NCI-H187 treated with DMSO at 0.1 percent for 48 hours (cell line): ENCODE measurements at places on chromosomes 7 and 10.

DNA sequence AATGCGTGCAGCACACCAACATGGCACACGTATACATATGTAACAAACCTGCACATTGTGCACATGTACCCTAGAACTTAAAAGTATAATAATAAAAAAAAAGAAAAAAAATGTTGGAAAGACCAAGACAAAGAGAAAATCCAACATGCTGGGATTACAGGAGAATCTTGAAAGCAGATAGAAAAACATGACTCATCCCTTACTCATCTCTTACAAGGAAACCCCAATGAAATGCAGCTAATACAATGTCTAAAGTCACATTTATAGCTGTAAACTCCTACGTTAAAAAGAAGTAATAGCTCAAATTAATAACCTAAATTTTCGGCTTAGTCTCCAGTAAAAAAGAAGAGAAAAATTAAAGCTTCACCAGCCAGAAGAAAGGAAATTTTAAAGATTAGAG lies 47.5 kb upstream of the DGKB start:
- no peak for DNase-seq

- no peak for DNase-seq
Observed at GRCh38 chr10:133141144-133141957, 18.7 kb upstream of the KNDC1 start.

DNA sequence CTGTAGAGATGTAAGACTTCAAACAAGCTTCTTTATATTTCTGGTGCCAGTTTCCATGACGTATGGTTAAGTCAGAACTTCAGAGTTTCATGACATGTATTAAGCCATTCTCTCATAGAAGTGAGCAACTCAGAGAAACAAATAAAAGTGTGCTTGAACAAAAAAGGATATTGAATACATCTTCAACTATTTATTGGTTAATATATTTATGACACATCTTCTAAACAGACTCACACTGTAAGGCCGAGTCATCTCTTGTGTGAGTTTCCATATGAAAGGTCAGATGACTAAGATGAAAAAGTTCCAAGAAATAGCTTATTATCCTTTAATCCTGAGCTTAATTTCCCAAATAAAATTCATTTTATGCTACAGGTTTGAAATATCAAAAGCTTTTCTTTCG lies 105.5 kb upstream of the CSTF2T start:
- no peak for DNase-seq

- DNase-seq, result no peak
Observed at GRCh38 chr7:38339953-38340819, 66.8 kb upstream of the TARP start.

GRCh38 chr7:86149024-86149665 lies 494.6 kb upstream of the GRM3 start:
- no peak for DNase-seq

GRCh38 chr10:50021646-50022045 lies 33.4 kb downstream of the AGAP6 start:
- DNase-seq, result no peak

GRCh38 chr10:120998782-120999285 lies 147.7 kb downstream of the WDR11 start:
- no peak for DNase-seq

GRCh38 chr7:22665923-22666322 lies 61.1 kb upstream of the IL6 start:
- no peak for DNase-seq

GRCh38 chr10:72462261-72462660 lies 107.5 kb upstream of the DNAJB12 start:
- DNase-seq, result no peak

- DNase-seq, result no peak
Observed at GRCh38 chr10:28714401-28715053, 37.2 kb downstream of the BAMBI start.

GRCh38 chr7:110881721-110882120 lies 209.2 kb upstream of the LRRN3 start:
- no peak for DNase-seq

GRCh38 chr7:106460792-106461254 lies 176.0 kb upstream of the NAMPT start:
- no peak for DNase-seq

GRCh38 chr10:78247266-78247665 lies 213.6 kb downstream of the RPS24 start:
- DNase-seq, result no peak

GRCh38 chr7:105794741-105795729 lies 81.4 kb downstream of the ATXN7L1 start:
- no peak for DNase-seq

DNA sequence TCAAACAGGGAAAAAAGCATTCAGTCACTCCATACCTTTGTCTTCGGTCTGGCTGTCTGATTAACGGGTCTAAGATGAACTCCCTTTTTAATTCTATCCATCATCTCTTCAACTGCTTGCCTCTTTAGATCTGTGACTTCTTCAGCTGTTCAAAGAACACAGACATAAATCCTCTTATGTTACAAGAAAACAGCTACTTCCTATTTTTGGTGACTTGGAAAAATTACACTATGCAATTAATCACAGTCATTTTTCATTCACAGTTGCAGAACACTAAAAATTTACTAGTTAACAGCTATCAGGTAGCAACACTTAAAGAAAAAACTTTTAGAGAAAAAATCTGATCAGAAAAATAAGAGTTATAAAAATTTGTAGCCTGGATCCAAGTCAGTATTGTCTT lies 66.0 kb downstream of the ENO4 start:
- no peak for DNase-seq

DNA sequence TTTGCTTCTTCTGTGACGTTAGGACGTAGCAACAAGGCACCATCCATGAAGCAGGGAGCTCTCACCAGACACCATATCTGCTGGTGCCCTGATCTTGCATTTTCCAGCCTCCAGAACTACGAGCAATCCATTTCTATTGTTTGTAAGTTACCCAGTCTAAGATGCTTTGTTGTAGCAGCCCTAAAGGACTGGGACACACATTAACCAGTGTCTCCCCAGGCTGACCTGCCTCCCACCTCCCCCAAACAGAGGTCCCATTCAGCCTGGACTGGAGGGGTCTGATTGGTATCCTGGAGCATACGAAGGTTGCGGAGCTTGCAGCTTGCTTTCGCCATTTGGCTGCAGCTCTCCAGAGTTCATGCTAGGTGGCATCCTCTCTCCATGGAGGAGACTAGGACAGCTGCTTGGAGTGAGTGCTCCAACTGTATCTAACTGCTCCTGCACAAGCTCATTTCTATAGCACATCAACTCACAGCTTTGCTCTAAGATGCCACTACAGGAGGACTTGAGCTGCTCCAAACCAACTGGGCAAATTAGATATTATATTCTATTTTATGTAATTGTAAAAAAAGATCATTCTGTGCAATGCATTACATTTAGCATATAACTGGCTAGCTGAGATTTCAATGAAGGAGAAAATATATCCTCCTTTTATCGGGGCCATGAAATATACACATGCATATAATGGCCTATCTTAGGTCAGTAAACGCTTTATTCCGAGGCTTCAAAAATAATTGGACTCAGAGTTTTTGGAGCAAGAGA lies 8.0 kb upstream of the GRK5 start:
- no peak for DNase-seq

GRCh38 chr7:12805518-12805928 lies 118.1 kb downstream of the ARL4A start:
- DNase-seq, result no peak

GRCh38 chr10:120382360-120382759 lies 74.7 kb upstream of the PLPP4 start:
- DNase-seq, result no peak

DNA sequence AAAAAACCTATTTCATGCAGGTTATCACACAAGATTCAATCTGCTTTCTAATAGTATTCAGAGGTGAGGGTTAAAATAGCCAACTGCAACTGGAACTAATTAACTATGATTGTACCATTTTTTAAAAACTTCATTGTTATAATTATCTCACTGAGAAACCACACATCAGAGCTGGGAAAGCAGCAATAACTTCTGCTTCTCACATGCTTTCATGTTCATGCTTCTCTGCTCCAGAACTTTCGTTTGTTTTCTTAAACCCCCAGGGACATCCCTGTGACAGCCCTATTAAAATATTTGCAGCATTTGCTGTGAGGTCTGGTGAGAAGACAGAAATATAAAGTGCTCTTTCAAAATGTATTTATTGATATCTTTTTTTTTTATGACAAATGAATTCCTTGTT lies 389.0 kb upstream of the SORCS1 start:
- no peak for DNase-seq

DNA sequence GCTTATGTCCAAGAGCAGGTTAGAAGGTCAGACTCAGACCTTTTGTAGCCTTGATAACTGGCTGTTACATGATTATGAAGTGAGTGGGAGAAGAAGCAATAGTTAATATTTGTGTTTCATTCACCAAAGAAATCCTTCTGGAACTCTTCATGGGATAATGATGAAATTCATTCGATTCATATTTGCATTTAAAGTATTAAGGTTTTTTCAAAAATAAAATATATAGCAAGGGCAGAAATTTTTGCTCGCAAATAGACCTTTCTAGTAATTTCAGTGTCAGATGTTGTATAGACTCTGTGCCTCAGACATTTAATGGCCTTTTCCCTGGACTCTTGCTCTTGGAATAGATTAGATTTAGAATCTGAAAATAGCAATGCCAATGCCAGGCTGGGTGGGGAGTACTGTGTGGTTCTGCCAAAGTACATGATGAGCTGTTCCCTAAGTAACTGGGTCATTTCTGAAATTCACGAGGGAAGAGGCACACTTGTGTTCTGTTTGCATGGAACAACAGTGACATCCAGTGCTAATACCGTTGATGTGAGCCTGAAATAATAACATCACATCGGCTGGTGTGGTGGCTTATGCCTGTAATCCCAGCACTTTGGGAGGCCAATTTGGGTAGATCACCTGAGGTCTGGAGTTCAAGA lies 119.2 kb downstream of the MBL2 start:
- DNase-seq, result no peak

GRCh38 chr7:43637114-43637806 lies 54.4 kb downstream of the STK17A start:
- no peak for DNase-seq

GRCh38 chr7:149067869-149068268 lies 22.6 kb downstream of the ZNF786 start:
- no peak for DNase-seq

- no peak for DNase-seq
Observed at GRCh38 chr7:131369354-131369753, 41.7 kb downstream of the MKLN1 start.

GRCh38 chr10:122422266-122422989 lies 32.0 kb upstream of the ARMS2 start:
- DNase-seq, result no peak

- no peak for DNase-seq
Observed at GRCh38 chr10:35318551-35318950, 17.8 kb upstream of the CCNY start.

DNA sequence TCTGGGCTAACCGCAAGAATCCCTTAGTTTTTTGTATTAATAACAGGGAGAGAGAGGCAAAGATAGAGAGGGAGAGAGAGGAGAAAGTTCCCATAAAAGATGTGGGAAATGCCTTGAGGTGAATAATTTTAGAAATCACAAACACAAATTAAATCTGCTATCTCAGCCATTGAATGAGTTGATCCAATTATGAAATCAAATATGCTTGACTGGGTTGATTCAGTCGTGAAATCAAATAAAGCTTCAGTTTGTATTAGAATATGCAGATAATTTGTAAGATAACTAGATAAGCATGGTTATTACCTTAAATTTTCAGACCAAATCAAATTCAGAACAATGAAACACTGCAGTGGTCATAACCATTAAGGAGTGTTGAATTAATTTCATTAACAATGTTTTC lies 68.9 kb downstream of the SEMA3A start:
- DNase-seq, result no peak

- DNase-seq, result no peak
Observed at GRCh38 chr7:98779800-98780587, 89.8 kb downstream of the TMEM130 start.

DNA sequence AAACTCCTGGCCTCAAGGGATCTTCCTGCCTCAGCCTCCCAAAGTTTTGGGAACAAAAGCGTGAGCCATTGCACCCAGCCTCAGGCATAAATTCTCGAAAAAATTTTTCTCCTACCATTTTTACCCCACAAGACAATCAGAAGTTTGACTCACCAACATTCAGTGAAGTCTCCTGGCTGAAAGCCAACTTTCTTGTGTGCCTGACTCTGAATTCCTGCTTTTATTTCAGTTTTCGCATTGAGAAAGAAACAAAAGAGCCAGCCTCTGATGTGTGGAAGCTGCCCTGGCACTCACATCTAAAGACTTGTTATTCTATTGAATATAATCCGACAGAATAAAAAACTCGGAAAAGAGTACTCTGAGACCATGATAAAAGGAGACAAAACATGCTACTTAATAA lies 402.9 kb downstream of the MAGI2 start:
- DNase-seq, result no peak

DNA sequence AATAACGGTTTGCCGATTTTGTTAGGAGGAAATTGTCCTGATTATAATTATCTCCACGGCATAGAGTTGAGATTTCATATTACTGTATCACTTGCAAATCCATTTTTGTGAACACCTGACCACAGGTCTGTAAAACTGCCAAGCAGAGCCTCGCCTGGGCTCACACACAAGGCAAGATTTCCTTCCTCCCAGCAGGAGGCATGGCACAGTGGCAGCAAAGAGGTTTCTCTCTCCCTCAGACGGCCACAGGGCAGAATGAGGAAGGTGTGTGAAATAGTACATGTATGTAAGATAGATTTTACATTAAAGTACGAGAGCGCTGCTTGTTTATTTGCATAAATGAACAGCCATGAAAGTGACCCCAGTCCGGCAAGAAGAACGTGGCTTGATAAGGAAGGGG lies 130.1 kb downstream of the CELF2 start:
- no peak for DNase-seq
